ENCODE measurements at places on chromosomes 3 and 15. TPM values are rescaled to one million over a fixed set of nuclear protein-coding genes. Genes with fewer than 3 reads are reported as not detected.

SCN11A gene
- 0.20 TPM for total RNA-seq

TBL1XR1 gene
- total RNA-seq, result 140 TPM

FOXP1 gene
- 124 TPM for total RNA-seq

ILDR1 gene
- total RNA-seq, result not detected

SNX4 gene
- 40.4 TPM for total RNA-seq

SPATA12 gene
- not detected for total RNA-seq

ZNF502 gene
- total RNA-seq, result 1.9 TPM

TF gene
- 1.3 TPM for total RNA-seq

GOLGA6L7 gene
- total RNA-seq, result not detected

DNA sequence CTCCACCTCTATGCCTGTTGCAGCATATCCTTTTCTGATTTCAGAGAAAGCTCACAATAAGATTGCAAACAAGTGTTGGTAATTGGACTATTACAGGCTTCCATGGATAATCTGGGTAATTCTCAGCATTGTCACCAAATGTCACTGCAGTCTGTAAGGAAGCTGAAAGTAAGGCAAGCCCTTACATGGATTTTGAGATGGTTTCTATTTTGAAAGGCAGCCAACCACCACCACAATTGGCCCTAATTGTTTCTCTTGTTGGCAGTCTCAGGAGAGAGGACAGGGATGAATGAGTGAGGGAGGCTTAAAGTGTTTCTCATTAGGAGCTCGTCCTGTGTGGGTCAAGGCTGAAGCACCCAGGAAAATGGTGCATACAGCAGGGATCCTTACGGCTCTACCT is 879.9 kb downstream of the TUSC7 start:
- DNase-seq, result peak; percentile 53

DNA sequence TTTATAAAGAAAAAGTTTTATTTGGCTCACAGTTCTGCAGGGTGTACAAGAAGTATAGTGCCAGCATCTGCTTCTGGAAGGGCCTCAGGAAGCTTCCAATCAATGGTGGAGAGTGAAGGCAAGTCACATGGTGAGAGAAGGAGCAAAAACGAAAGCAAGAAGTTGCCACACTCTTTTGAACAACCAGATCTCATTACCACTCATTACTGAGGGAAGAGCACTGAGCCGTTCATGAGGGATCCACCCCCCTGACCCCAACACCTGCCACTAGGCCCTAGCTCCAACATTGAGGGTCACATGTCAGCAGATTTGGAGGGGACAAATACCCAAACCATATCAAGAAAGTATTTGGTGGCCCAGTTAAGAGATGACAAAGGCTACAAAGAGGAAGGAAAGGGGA is 239.3 kb upstream of the UBE2E1 start:
- no peak for DNase-seq

DNA sequence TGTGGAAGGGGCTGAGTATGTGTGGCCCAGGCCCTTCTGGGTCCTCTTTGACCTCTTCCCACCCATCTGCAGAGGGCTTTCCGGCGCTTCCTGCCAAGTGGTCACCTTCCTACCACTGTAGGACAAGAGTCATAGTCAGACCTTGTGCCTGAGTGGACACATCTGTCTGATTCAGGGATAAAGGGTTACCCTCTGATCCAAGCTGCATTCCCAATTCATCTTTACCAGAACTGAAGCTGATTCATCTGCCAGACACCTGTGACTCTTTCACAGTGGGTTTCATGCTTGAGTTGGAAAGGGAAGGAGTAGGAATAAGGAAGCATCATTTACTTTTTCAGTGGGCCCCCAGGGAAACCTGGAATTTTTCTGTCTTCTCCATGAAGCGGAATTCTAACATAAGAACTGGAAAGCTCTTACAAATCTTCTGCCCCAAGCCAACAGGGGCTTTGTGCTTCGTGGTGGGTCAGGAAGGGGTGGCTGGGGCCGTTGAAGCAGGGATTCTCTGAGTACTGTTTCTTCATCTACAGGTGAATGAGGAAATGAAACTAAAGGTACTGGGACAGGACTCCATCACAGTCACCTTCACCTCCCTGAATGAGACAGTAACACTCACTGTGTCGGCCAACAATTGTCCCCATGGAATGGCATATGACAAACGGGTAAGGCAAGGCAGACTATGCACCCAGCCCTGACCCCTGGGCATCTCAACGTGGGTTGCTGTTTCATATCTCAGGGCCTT is 46.4 kb downstream of the C3orf20 start:
- DNase-seq, result no peak

DNA sequence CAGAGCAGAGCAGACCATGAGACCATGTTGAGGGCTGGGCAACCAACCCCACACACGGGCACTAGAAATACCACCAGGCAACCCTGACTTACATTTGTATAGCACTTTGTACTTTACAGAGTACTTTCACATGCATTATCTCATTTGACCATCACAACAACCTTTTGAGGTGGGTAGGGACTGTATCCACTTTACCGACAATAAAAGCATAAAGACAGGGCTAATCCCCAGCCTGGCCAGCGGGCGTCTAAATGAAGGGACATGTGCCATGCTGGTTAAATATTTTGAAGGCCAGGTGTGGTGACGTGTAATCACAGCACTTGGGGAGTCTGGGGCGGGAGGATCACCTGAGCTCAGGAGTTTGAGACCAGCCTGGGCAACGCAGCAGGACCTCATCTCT is 23.6 kb downstream of the RASGRP1 start:
- DNase-seq, result no peak

DNA sequence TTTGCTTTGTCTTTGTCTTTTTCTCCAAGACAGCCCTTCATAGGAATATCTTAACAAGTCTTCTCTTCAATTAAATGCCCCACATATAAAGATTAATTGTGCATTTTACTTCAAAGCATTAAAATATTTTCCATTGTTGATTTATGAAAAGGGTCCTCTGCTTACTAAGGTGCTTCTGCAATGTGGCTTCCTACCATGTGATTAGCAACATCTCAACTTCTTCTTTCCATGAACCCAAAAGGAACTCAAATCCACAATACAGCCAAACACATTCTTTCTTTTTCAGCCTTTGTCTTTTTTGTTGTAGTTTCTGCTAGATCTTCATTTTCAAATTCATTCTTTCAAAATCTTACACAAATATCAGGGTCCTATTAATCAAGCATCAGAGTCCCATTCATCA is 309.2 kb downstream of the NSUN3 start:
- no peak for DNase-seq

DNA sequence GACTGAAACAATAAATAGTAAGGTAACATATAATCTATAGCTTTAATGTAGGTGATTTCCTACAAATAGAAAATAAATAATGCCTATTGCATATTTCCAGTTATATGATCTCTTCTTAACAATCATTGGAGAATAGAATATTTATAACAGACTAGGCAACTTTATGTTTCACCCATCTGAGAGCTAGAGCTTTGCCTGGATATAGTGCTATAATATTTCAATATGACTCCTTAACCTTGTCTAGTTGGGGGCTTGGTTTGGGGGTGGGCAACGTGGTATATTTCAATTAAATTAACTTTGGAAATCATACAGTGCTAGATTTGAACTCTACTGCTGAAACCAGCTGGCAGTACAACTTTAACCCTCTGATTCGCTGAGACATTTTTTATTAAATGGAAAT is 265.2 kb downstream of the CNTN4 start:
- DNase-seq, result no peak

GRCh38 chr15:38745126-38745525 is 180.5 kb upstream of the RASGRP1 start:
- peak; percentile 36 for DNase-seq

DNA sequence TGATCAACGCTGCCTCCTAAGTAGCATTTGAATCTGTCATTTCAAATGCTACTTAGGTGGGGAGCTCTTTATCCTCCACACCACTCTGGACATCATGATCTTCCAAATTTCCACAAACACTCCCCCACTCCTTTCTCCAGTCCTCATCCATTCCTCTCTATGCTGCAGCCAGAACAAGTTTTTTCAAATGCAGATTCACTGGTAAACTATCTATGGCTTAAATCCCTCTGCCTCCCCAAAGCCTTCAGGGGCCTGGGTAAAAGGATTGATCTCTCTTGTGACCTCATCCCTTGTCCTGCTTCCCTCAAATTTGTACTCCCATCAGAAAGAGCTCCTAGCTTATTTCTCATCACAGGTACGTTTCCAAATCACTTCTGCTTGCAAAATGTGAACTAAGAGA is 1.3 kb upstream of the AEN start:
- no peak for DNase-seq

- DNase-seq, result no peak
These were observed 7.2 kb upstream of the AQR start for GRCh38 chr15:34976743-34977142.

- DNase-seq, result peak; percentile 56
These were observed 577.8 kb downstream of the PYDC2 start for GRCh38 chr3:192038726-192039125.

DNA sequence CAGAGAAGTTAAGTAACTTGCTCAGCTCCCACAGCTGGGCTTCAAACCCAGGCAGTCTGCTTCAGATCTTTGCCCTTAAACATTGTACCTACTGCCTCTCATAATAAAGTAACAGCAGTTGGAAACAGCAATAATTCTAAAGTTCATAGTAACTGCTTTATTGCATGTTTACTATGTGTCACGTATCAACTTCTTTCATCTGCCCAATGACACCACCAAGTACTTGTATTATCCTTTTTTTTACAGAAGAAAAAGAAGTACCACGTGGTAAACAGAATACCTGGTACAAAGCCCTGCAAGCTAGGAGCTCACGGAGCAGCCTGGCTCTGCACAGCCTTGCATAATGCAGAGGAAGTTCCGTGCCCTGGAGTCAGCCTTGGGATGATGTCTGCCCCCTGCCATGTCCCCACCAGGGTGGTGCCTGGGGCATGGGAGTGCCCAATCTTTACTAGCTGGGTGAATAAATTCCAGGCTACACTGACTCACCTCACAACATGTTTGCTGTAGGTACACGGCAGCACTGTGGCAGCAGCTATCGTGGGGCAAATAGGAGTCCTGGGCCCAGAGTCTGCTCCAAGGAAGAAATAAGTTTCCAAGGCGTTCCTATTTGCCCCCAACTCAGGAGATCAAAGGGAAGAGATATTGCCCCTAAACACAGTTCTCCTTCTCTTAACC is 77.2 kb downstream of the LDHAL6B start:
- DNase-seq, result no peak

GRCh38 chr15:49441356-49441755 is 18.3 kb downstream of the FGF7 start:
- no peak for DNase-seq

- DNase-seq, result no peak
These were observed 40.9 kb downstream of the SAMMSON start for GRCh38 chr3:70040386-70040785.

DNA sequence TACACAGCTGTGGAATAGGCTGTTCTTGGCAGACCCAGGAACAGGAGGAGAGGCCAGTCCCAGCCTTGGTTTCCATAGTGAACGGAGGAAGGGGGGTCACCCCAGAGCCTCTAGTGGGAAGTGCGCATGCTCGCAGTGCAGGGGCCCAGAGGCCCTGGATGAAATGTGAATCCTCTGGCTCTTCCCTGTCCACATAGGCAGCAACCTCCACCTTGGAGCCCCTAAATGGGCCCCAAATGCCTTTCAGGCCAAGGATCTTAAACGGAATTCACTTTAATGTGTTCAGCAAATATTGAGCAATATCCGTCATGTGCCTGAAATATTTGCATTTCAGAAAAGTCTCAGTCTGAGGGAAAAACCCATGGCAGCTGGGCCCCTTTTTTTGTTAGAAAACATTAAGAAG is 3.3 kb upstream of the NDN start:
- peak; percentile 2 for DNase-seq

GRCh38 chr3:69751074-69751476 is 11.8 kb downstream of the MITF start:
- no peak for DNase-seq

DNA sequence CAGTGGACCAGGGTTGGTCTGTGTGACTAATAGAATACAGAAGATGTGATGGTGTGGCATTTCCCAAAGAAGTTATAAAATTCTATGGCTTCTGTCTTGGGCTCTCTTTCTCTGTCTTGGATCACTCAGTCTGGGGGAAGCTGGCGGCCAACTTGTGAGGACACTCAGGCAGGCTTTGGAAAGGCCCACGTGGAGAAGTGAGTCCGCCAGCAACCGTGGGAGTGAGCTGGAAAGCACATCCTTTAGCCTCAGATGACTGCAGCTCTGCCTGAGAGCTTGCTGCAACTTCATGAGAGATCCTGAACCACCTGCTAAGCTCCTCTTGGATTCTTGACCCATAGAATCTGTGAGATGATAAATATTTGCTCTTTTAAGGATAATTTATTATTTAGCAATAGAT is 72.0 kb upstream of the RASGRP1 start:
- DNase-seq, result no peak

GRCh38 chr15:80695911-80696661 is 976 bp downstream of the ABHD17C start:
- DNase-seq, result no peak

DNA sequence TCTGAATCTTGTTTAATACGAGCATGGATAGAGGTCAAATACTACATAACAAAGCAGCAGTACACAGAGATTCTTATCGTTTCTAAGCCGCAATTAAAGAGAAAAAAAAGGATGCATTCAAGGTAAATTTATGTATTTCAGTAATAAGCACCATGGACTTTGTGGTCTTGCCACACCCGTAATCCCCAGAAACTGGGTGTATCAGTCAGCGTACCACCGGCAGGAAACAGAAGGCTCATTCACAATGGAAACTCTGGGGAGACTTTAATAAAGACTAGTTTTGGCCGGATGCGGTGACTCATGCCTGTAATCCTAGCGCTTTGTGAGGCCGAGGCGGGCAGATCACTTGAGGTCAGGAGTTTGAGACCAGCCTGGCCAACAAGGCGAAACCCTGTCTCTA is 81.9 kb upstream of the ZNF280D start:
- no peak for DNase-seq

Data from astrocyte (in vitro differentiated cells and primary cell).